ENCODE measurements at places on chromosomes 2 and 18. TPM values are rescaled to one million over a fixed set of nuclear protein-coding genes. Genes with fewer than 3 reads are reported as not detected.

ELMOD3 gene
- polyA plus RNA-seq: 11.8 TPM

- no peak for DNase-seq
- no peaks in the 10 kb centered on the region for H3K36me3 ChIP-seq
- H3K4me1 ChIP-seq: peaks cover 11% of the 10 kb centered on the region
- no peak overlapping the region for H3K27ac ChIP-seq
- H3K4me3 ChIP-seq: no peak overlapping the region
- no peaks in the 10 kb centered on the region for H3K27me3 ChIP-seq
Measured at GRCh38 chr2:42935692-42936671, 143.6 kb upstream of the HAAO start.

MAP3K19 gene
- polyA plus RNA-seq: not detected

GRCh38 chr2:233444501-233444900 is 90.2 kb downstream of the DGKD start:
- no peaks in the 10 kb centered on the region for H3K4me1 ChIP-seq
- no peak for DNase-seq
- H3K27ac ChIP-seq: no peak overlapping the region
- H3K27me3 ChIP-seq: no peaks in the 10 kb centered on the region
- H3K4me3 ChIP-seq: no peak overlapping the region

GRCh38 chr2:176931588-176932563 is 280.7 kb upstream of the HNRNPA3 start:
- H3K36me3 ChIP-seq: no peaks in the 10 kb centered on the region
- no peak overlapping the region for H3K4me3 ChIP-seq
- H3K27me3 ChIP-seq: no peaks in the 10 kb centered on the region
- peak; percentile 3 for DNase-seq
- no peaks in the 10 kb centered on the region for H3K4me1 ChIP-seq

DNA sequence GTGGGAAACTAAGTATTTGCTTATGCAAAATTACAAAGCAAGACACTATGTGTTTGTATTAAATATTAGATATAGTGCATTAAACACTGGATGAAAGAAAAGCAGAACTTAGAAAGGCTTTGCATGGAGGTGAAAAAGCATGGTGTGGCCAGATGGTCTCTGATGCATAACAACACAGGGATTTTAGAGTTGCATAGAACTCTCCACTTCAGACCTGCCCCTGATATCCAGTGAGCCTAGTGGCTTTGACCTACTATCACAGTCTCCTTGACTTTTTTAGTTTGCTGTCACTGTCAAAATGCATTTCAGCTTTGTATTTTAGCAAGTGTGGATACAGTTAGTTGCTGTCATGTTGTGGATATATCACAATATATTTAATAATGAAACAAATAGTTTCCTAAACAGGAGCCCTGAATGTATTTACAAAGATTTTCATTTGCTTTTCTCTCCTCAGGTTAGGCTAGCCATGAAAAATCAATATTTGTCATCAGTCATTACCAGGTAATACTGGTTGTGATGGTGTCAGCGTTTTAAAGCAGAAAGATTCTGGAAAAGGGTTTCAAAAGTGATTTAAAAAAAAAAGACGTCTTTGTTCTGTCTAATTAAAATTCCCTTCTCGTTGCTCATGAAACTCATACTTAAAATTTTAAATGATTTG is 5.2 kb downstream of the CSRNP3 start:
- no peak overlapping the region for H3K4me3 ChIP-seq
- H3K27ac ChIP-seq: no peak overlapping the region
- H3K27me3 ChIP-seq: no peaks in the 10 kb centered on the region
- no peak for DNase-seq
- H3K4me1 ChIP-seq: no peaks in the 10 kb centered on the region

- peaks cover 2% of the 10 kb centered on the region for H3K4me1 ChIP-seq
- DNase-seq: no peak
- no peaks in the 10 kb centered on the region for H3K27me3 ChIP-seq
- H3K4me3 ChIP-seq: no peak overlapping the region
Measured at GRCh38 chr2:3617198-3617890, 22.4 kb downstream of the COLEC11 start.

DNA sequence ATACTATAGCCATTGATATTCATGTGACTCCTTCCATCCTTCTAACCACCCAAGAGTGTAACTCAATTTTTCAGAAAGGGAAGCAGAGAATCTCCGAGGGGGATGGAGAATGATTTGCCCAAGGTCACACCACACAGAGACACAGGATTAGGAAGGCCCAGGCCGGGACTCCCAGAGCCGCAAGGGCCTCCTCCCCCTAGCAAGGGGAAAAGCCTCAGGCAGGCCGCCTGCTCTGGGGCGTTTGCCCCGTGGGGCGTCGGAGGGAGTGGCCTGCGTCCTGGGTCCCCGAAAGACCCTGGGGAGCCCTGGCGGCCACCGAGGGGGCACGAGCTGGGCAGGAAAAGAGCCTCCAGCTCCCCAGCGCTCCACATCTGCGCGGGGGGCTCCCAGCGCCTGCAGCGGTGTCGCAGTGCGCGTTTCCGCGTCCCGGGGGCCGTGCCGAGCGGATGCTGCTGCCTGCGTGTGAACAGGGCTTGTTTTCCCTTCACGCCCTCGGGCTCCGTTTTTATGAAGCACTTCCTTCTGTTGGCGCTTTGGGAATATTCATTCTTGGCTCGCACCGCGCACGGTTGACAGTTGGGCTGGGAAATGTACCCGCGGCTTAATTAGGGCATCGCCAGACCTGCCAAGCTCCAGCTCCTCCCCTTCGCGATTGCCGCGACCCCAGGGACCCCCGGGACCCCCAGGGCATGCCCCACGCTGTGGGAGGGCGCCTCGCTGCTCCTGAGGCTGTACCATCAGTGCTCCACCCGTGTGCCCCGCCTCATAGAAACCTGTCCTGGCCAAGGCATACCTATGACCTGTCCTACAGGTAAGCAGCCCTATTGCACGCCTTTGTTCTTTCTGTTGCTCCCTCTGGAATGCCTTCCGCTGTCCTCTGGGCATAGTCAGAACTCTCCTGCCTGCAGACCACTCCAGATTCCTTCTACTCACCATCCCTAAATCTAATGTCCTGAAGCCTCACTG is 158.9 kb upstream of the GLI2 start:
- H3K27ac ChIP-seq: no peak overlapping the region
- H3K36me3 ChIP-seq: no peaks in the 10 kb centered on the region
- no peaks in the 10 kb centered on the region for H3K4me1 ChIP-seq

- no peaks in the 10 kb centered on the region for H3K27me3 ChIP-seq
- no peaks in the 10 kb centered on the region for H3K36me3 ChIP-seq
- no peaks in the 10 kb centered on the region for H3K4me1 ChIP-seq
- no peak overlapping the region for H3K4me3 ChIP-seq
- DNase-seq: peak; percentile 46
Measured at GRCh38 chr18:54169431-54170403, 54.8 kb downstream of the MBD2 start.

DNA sequence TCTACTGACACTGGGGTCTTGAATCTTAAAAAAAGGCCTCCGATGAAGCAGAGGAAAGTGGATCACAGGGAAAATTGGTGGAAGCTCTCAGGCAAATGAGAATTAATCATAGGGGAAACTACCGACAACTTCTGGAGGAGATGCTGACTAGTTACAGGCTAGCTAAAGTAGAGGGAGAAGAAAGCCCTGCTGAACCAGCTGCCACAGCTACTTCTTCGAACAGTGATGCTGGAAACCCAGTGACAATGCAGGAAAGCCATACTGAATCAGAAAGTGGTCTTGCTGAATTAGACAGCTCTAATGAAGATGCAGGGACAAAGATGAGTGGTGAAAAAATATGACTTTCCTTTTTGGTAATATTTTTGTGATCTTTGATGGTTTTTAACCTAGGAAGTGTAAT is 44.9 kb upstream of the SLC3A1 start:
- peaks cover 3% of the 10 kb centered on the region for H3K4me1 ChIP-seq
- H3K36me3 ChIP-seq: no peaks in the 10 kb centered on the region
- H3K4me3 ChIP-seq: no peak overlapping the region
- no peak overlapping the region for H3K27ac ChIP-seq
- no peak for DNase-seq

RAB6C gene
- polyA plus RNA-seq: 0.05 TPM

ANKRD30B gene
- polyA plus RNA-seq: not detected

DNA sequence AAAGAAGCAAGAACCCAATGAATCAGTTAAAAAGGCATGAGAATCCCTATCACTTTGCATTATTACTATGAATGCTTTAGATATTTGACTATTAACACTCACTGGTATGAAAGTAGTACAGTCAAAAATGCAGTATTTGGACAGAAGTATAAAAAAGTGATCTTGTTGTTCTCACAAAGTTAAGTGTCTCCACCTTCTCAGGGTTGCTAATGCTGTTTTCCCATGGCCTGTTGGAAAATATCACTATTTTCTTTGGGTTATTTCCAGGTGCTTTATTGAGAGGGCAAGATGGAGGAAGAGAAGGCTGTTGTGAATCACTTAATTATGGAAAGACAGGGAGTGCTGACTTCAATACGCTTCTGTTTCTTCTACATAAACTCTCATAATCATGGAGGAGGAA is 13.6 kb upstream of the CREB1 start:
- H3K4me1 ChIP-seq: peaks cover 13% of the 10 kb centered on the region
- H3K27me3 ChIP-seq: no peaks in the 10 kb centered on the region
- H3K27ac ChIP-seq: no peak overlapping the region
- H3K4me3 ChIP-seq: no peak overlapping the region

DNA sequence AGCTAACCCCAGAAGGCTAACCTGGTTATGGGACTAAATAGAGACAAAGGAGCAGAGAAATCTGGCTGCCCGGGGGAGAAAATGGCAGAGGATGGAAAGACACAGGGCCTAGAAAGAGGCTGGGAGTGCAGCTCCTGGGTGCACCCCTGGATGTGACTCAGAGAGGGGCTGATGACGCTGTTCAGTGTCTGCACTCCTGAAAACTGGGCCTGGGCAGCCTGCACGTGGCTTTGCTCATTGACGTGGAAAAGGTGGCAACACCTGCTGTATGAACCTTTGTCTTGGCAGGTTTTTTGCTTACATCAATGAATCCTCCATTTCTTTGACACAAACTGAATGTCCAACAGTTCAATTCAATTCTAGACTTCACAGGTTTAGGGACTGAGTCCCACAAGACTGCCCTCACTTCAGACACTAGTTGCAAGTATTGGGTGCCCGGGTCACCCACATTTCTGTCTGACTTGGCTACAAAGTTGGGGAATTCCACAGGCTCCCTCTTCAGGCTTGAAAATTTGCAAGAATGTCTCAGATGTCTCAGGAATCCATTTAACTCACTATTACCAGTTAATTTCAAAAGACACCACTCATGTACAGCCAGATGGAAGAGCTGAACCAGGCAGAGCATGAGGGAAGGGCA is 47.3 kb upstream of the PUM2 start:
- H3K27me3 ChIP-seq: no peaks in the 10 kb centered on the region
- no peak for DNase-seq
- H3K4me1 ChIP-seq: peaks cover 7% of the 10 kb centered on the region

- no peak for DNase-seq
- no peaks in the 10 kb centered on the region for H3K27me3 ChIP-seq
- no peaks in the 10 kb centered on the region for H3K4me1 ChIP-seq
- H3K36me3 ChIP-seq: no peaks in the 10 kb centered on the region
Measured at GRCh38 chr2:98245491-98245890, 100.8 kb upstream of the CNGA3 start.

- no peak overlapping the region for H3K27ac ChIP-seq
- H3K4me1 ChIP-seq: no peaks in the 10 kb centered on the region
Measured at GRCh38 chr2:224449212-224450147, 47.6 kb upstream of the FAM124B start.

COL4A4 gene
- 0.76 TPM for polyA plus RNA-seq

DNA sequence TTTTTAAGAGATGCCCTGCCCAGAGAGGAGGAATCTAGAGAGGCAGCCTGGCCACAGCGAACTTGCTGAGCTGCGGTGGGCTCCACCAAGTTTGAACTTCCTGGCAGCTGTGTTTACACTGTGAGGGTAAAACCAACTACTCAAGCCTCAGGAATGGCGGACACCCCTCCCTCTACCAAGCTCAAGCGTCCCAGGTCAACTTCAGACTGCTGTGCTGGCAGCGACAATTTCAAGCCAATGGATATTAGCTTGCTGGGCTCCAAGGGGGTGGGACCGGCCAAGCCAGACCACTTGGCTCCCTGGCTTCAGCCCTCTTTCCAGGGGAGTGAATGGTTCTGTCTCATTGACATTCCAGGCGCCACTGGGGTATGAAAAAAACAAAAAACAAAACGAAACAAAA is 289.4 kb downstream of the KCNS3 start:
- no peak overlapping the region for H3K4me3 ChIP-seq
- no peaks in the 10 kb centered on the region for H3K27me3 ChIP-seq
- H3K36me3 ChIP-seq: no peaks in the 10 kb centered on the region
- H3K4me1 ChIP-seq: peaks cover 3% of the 10 kb centered on the region

- H3K4me3 ChIP-seq: no peak overlapping the region
- DNase-seq: peak; percentile 37
- no peaks in the 10 kb centered on the region for H3K27me3 ChIP-seq
- H3K36me3 ChIP-seq: no peaks in the 10 kb centered on the region
- H3K27ac ChIP-seq: no peak overlapping the region
- H3K4me1 ChIP-seq: peaks cover 12% of the 10 kb centered on the region
Measured at GRCh38 chr2:174590928-174591648, 6.5 kb downstream of the WIPF1 start.

DNA sequence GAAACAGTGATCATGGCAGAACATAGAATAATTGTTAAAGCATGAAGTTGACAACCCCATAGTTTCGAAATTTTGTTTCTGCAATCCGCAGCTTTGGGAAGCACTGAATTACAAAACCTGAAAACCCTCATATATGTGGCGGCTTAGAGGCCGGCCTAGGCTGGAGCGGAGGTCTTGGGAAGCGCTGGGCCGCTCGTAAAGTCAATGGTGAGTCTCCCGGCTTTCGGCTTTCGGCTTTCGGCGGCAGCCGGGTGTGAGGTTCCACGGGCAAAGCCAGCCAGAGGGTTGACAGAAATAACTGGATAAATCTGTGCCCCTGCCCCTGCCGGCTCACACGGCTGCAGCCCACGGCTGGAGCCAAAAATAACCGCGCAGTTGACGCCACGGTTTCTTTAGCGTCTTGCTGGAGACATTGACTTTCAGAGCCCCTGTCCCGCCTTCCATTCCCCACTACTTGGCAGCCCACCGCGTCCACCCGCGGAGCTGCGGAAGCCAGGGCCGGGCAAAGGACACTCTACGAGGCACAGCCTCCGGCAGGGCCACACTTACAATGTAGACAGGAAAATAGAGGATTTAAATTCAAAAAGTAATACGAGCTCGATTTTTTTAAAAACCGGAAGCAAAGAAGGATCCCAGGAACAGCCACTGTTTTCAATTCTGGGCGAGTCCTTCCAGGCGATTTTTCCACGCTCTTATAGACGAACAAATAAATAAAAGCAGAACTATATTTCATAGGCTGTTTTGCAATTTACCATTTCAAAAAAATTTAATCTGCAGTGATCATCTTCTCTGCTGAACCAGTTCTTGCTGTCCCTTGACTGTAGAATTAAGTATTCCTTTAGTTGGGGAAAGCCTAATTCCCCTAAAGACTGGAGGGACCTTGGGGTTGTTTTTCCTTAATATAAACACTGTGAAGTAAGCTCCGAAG is 28.3 kb upstream of the ATP6V1B1 start:
- no peaks in the 10 kb centered on the region for H3K4me1 ChIP-seq
- peak; percentile 45 for DNase-seq
- no peaks in the 10 kb centered on the region for H3K27me3 ChIP-seq

DNA sequence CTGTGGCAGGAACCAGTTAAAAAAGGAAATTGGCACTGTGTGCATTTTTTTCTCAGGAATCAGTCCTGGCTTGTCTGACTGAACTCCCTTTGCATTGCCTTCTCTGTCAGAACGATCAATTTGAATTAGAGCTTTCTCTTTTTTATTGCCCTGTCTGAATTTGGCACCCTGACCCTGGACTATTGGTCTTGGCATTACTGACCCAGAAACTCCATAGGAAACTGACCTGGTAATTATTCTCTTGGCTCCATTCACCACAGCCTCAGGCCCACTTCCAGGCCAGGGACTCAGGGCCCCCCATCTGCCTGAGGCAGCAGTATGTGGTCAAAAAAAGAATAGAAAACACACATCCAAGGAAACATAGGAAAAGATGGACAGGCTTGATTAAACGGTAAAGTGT is 32.0 kb upstream of the CCDC88A start:
- no peak overlapping the region for H3K4me3 ChIP-seq
- H3K27ac ChIP-seq: no peak overlapping the region
- no peak for DNase-seq

SLC11A1 gene
- polyA plus RNA-seq: 0.03 TPM

HOXD9 gene
- not detected for polyA plus RNA-seq

Data from fibroblast of lung (primary cell).